CD4-positive, alpha-beta T cell treated with Interleukin-15 for 1 hour (primary cell): ENCODE measurements at places on chromosomes 1 and 21.

DNA sequence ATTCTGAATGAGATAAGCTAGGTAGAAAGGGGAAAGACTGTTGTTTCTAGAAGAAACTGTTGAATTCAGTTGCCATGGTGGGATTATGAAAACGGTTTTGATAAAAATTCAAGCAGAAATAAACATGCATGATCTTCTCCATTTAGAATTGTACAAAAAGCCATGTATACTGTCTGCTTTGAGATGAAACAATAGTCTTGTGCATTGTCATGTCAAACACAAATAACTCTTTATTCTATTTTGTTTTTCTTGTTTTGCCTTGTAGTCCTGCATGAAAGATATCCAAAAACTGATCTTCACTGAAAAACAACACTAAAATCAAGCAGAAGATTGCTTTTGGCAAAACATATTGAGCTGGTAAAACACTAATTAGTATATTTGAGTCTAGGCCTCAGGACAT, 659.9 kb downstream of the LTN1 start:
- no peak for DNase-seq

DNA sequence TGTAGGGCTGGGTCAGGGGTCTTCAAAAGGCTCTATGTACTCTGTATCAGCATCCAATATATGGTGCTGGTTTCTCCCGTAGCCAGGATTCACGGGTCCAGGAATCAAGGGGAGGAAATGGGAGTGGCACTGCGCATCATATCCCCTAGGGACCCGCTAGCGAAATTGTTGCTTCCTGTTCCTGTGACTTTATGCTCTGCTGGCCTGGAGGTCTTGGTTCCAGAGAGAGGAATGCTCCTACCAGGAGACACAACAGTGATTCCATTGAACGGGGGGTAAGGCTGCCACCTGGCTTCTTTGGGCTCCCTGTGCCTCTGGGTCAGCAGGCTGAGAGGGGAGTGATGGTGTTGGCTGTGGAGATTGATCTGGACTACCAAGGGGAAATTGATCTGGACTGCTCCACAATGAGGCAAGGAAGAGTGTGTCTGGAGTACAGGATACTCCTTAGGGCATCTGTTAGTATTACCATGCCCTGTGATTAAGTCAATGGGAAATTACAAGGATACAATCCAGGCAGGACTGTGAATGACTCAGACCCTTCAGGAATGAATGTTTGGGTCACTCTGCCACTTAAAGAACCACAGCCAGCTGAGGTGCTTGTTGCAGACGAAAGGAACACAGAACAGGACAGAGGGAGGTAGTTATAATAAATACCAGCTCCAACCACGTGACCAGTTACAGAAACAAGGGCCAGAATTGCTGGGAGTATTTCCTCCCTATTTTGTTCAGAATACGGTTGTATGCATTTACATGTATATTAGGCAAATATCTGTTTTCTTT, 10.2 kb downstream of the SPSB1 start:
- no peak for DNase-seq

GRCh38 chr1:92352856-92353255, 54.0 kb downstream of the RPAP2 start:
- DNase-seq = no peak

DNA sequence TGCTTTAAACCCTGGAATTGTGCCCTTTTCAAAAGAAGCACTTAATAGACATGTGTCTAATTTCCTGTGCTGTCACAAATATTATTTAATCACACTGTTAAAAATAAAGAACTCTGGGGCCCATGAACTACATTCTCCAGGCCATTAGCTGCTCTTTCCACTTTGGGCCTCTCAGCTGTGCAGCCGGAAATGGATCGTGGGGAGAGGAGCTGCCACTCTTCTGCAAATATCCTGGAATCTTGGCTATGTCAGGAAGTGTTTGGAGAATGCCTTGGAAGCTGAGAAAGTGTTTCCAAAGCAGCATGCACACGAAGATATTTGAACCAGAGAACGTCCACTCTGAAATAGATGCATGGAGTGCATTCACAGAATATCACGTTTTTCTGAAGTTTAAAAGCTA, 27.5 kb upstream of the VPS26C start:
- DNase-seq = no peak

DNA sequence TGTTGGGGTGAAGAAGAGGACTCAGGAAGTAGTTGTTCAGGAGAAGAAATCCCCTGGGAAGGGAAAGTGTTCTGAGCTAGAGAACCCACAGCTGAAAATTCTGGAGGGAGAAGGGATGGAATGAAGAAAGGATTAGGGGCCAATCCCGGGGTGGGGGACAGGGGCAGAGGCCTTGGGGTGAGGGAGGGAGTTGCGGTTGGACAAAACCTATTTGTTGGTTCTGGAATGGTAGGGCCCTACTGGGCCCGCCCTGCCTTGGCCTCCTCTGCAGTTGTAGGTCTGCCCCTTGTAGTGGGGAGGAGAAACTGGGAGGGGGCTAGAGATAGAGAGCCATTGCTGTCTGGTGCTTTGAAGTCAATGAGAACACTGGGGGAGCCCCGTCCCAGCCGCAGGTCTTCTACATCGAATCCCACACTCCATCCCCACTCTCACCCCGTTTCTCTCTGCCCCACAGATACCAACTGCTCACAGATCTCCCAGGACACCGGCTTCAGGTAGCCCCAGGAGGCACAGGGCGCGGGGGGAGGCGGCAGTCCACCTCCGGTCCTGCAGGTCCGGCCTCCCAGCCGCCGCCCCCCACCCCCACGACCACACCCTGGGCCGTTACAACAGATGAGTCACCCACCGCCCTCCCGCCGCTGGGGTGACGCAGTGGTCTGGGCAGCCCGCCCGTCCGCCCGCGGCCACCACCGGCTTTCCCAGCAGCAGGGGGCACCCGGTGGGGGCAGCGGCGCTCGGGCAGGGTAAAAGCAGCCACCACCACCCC, 1.1 kb downstream of the TAGLN2 start:
- DNase-seq = peak; percentile 88

DNA sequence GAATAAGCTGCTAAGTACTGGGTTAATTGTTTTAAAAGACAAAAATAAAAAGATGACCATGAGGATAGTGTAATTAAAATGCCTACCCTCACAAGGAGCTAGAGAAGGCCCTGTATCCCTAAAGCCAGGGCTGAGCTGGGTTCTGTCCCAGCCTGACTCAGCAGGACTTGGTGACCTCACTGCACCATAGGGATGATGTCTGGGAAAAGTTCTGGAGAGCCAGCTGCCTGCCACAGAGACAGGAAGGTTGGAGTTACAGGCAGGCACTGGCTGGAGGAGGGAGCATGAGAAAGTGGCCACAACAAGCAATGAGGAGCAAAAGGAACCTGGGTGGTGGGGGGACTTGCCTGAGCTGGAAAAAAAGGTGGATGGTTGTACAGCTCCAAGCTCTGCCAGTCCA, 5.7 kb upstream of the TNR start:
- no peak for DNase-seq

DNA sequence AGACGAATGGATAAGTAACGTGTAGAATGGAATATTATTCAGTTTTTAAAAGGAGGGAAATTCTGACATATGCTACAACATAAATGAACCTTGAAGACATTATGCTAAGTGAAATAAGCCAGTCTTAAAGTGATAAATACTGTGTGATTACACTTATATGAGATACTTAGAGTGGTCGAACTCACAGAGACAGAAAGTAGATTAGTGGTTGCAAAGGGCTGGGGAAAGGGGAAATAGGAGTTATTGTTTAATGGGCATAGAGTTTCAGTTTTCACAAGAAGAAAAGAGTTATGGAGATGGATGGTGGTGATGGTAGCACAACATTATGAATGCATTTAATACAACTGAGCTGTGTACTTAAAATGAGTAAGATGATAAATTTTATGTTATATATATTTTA, 14.7 kb upstream of the AHCYL1 start:
- no peak for DNase-seq

DNA sequence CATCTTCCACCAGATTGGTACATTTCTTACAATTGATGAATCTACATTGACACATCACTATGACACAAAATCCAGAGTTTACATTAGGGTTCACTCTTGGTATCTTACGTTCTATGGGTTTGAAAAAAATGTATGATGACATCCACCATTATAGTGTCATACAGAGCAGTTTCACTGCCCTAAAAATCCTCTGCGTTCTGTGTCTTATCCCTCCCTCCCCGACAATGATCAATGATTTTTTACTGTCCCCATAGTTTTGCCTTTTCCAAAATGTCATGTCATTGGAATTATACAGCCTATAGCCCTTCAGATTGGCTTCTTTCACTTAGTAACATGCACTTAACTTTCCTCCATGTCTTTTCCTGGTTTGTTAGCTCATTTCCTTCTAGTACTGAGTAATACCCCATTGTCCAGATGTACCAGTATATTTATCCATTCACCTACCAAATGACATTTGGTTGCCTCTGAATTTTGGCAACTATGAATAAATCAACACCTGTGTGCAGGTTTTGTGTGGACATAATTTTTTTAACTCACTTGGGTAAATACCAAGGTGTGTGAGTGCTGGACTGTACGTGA, 80.9 kb upstream of the CDC42BPA start:
- no peak for DNase-seq

DNA sequence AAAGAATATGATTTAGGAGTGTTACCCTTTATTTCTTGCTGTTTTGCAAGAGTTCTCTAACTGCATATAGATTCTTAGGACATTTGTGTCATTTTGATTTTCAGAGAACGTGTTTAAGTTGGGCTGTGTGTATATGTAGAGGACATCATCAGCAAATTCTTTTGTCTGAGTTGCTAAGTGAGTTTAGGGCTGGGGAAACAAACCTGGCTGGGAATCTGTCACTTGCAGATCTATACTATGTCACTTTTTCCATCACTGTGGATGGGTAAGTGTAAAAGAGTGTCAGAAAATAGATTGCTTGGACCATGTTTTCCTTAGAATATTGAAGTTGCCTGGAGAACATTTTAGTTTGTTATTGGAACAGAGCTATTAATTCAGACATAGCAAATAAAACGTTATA, 349.1 kb upstream of the NEGR1 start:
- no peak for DNase-seq
